GM20000 (cell line): ENCODE measurements at places on chromosomes 4 and X.

DNA sequence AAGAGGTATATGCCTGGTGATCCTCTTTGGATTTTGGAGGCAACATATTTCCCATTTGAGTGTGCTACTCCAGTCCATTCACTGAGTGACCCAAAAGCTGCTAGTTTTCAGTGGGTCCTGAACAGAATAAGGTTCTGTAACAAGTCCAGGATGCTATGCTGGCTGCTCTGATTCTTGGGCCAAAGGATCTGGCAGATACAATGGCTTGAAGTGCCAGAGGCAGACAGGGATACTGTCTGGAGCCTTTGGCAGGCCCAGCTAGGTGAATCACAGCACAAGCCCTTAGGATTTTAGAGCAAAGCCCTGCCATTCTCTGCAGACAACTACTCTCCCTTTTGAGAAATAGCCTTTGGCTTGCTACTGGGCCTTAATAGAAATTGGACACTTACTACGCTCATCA, 40.6 kb downstream of the DCHS2 start:
- DNase-seq: no peak

DNA sequence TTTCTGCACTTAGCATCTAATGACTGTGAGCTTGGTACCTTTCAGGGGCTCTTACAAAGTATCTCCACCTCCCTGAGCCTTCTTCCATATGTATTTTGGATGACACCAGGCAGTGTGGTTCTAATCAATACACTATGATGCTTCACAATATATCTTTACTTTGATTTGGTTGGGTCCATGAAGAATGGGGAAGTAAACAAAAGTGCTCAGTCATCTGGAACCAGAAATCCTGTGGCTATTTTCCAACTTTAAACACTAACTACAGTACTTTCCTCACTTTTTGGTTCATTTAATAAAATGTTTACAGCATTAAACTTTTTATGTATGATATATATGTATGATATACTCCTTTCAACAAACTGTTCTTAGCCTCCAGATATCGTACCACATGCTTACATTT, 216.4 kb upstream of the AFF2 start:
- DNase-seq: no peak

DNA sequence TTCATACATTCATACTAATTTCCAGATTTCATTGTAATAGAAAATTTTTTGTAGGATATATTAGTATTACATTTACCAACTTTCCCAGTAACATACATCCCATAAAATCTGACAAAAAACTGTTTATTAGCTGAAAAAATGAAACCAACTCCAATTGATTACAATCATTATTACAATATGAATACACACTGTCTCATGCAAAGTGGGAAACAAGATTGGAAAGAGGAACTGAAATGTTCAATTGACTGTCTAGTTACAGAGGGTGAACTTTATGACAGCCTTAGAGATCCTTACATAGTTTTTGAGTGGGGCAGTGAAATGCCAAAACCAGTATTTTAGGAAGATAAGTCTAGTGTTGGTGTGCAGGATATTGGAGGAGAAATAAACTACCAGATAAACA, 2.3 kb upstream of the AMBN start:
- DNase-seq: peak; percentile 39

GRCh38 chr4:176099314-176099713, 33.7 kb downstream of the WDR17 start:
- no peak for DNase-seq

DNA sequence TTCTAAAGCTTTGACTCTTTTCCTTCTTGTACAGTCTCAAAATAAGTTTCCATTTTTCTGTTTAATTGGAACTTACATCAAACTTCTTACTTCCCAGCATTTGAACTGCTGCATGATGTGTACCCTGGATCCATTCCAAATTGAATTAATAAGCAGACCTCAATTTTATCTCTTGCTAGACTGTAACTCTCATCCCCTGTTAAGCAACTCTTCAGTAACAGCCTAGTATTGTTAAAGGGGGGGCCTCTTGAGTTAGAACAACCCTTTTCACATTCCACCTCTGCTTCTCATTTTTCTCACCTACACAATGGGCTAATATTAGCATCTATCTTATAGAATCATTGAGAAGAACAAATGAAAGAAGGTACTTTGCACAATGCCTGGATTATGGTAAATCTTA, 169.4 kb downstream of the IL1RAPL1 start:
- DNase-seq: no peak

- no peak for DNase-seq
Observed at GRCh38 chr4:118348886-118349285, 3.9 kb downstream of the PRSS12 start.

GRCh38 chr4:114385195-114385985, 213.2 kb upstream of the UGT8 start:
- no peak for DNase-seq

- no peak for DNase-seq
Observed at GRCh38 chr4:2886161-2886560, 42.5 kb downstream of the ADD1 start.

DNA sequence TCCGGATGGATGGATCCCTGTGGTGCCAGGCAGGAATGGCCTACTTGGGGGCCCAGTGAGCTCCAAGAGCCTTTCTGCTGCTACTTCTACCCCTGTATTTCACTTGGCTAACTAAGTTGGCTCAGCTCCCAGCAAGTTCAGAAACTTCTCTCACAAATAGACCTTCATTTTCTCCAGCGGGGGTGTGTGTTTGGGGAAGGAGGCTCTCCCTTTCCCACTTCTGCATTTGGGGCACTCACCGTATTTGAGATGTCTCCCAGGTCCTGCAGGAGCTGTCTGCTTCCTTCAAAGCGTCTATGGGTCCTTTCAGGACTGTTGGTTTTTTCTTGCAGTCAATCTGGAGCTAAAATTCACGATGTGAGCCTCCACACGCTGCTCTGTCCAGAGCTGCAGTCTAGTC, 197.7 kb downstream of the SPANXN3 start:
- DNase-seq: no peak

GRCh38 chrX:8033175-8033574, 106.0 kb upstream of the PNPLA4 start:
- DNase-seq: no peak

DNA sequence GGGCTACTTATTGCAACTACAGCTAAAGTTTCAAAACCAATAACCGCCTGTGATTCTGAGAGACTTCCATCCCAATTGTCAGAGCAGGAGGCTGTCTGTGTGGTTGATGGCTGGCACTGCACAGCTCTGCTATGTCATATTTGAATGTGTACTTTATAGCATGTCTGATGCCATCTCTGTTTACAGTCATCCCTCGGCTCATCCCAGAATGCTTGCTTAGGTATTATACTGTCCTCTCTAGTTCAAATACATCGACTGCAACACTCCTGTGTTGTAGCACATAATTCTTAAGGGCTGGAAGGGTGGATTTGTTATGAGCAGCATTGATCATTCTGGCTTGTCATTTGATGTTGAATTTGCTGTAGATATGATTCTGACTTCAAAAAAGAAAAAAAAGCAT, 1617.5 kb upstream of the TENM3 start:
- DNase-seq: no peak

DNA sequence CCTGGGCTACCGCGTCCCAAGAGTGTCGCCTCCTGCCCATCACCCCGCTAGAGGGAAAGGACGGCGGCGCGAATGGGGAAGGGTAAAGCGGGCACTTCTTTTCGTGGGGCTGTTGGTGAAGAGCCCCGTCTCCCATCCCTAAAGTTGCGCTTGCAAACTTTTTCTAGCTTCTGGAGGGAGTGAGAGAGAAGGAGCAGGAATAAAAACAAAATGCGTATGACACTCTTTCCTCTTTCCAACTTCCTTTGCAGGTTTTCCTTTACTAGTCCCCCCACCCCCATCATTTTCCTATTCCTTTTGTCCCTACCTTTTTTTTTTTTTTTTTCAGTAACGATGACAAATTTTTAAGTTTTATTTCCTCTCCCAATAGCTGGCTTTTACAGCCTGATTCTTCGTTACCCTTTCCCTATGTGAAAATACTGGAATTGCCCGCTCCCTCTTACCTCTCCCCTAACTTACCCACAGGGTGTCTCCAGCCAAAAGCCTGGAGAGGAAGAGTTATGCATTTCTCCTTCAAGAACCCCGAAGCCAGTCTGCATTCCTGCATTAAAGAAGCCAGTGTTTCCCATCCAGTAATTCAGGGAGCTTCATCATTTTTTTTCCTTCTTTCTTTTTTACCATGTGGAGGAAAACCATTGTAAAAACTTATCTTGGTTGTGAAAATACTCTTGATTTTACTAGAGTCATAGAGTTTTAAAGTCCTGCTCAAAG, 613 bp upstream of the ARSJ start:
- DNase-seq: no peak

GRCh38 chrX:28880136-28880535, 292.9 kb downstream of the IL1RAPL1 start:
- no peak for DNase-seq

- DNase-seq: no peak
Observed at GRCh38 chr4:53541577-53542206, 49.6 kb downstream of the LNX1 start.

- no peak for DNase-seq
Observed at GRCh38 chrX:81301877-81302276, 100.0 kb downstream of the SH3BGRL start.

- DNase-seq: no peak
Observed at GRCh38 chr4:4696530-4696929, 154.7 kb upstream of the STX18 start.

GRCh38 chr4:15457406-15458201, 12.1 kb upstream of the CC2D2A start:
- peak; percentile 38 for DNase-seq

- no peak for DNase-seq
Observed at GRCh38 chr4:8708401-8709021, 115.9 kb downstream of the CPZ start.

DNA sequence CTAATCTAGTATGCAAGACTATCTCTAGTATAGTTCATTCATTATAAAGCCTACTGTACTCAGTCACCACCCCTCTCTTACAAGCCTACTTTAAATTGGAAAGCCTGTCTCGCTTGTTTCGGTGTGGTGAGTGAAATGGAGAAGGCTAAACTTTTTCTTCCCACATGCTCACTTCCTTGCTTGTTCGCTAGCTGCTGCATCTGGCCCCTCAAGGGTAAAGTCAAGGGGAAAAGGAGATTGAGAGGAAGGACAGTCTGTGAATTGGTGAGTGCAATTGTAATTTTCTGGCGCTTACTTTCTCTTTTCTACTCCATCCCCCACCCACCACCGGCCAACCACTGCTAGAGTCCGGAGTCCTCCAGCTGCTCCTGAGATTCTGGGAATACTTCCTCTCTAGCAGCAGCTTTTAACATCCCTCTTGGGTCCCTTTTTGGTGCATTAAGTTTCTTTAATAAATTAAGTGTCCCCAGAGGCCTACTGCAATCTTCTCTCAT, 12.1 kb upstream of the ARAP2 start:
- peak; percentile 32 for DNase-seq

DNA sequence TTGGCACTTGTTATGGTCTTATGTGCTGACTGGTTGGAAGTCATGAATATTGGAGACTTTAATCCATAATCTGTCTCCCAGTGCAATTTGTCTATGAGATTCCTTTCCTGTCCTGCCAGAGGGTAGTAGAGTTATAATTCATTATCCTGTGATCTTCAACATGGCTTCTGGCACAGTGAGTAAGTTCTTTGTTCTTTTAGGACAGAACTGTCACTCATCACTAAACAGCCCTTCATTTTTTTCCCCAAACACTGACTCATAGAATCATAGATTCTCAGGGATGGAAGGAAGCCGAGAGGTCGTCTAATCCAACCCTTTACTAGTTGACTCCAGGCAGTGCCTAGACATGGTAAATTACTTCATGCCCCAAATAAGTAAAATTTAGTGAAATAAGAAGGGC, 78.4 kb downstream of the LUZP4 start:
- no peak for DNase-seq

- DNase-seq: no peak
Observed at GRCh38 chrX:7223271-7223670, 75.3 kb upstream of the PUDP start.

GRCh38 chrX:131330735-131331134, 41.6 kb upstream of the IGSF1 start:
- DNase-seq: no peak

DNA sequence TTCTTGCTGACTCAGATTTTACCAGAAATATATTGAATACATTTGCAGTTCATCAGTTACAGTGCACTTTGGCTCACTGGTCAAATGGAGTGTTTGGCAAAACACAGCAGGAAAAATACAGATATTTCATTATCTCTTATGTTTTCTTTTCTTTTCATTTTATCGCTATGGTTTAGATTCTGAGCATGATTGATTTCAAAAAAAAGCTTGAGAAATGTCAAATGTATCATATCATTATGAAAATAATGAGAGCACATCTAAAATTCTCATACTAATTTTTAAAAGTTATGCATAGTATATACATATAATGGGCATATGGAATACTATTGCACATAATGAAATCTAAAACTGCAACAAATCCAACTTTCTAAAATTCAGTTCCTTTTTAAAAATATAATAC, 593.8 kb upstream of the PCDH7 start:
- DNase-seq: no peak

- no peak for DNase-seq
Observed at GRCh38 chrX:63754136-63754859, 30.7 kb downstream of the ARHGEF9 start.

DNA sequence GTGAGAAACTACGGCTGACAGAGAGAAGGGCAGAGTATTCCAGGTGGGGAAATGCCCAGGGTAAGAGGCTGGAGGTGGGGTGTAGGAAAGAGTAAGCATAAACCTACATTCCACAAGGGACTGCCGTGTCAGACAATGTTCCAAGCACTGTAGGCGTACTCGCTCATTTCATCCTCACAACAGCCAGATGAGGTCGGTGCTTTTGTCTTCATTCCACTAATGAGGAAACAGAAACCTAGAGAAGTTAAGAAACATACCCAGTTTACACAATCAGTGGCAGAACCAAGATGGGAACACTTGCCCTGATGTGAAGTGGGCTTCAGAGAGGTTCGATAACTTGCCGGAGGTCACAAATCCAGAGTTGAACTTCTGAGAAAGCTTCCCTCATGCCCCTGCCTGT, 4.6 kb downstream of the SASH3 start:
- DNase-seq: no peak

- DNase-seq: no peak
Observed at GRCh38 chr4:155742310-155743015, 16.4 kb upstream of the GUCY1B1 start.

GRCh38 chr4:78939667-78940008, 400 bp upstream of the PAQR3 start:
- no peak for DNase-seq

DNA sequence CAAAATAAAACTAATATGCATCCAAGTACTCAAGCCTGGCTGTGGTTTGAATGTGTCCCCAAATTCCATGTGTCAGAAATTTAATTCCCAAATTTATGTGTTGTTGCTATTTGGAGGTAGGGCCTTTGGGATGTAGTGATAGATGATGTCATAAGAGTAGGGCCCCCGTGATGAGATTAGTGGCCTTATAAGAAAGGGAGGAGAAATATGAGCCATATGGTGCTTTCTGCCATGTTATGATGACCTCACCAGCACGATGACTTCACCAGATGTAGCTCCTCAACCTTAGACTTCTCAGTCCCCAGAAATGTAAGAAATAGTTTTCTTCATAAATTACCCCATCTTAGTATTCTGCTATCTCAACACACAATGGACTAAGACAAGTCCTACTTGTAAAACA, 2264.0 kb downstream of the ARAP2 start:
- DNase-seq: no peak
